ENCODE measurements at places on chromosomes 2 and 18.

- no peak for DNase-seq
Observed at GRCh38 chr2:26454561-26455001, 23.3 kb downstream of the OTOF start.

DNA sequence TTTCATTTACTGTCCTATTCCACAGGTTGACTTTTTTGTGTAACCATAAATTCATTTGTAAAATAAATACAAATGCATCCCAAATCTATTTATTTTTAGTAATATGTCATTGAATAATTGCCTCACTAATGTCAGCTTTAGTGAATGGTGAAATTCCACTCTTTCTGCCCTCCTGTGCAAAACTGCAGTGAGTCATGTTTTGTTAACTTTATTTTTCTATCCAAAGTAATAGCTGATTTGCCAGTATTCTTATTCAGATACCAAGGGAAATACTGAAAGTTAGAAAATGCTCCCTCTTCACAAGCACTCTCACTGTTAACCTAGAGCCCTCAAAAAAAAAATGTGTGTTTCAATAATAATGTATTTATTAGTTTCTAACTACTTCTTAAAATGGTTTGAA is 322.8 kb downstream of the RIT2 start:
- no peak for DNase-seq

DNA sequence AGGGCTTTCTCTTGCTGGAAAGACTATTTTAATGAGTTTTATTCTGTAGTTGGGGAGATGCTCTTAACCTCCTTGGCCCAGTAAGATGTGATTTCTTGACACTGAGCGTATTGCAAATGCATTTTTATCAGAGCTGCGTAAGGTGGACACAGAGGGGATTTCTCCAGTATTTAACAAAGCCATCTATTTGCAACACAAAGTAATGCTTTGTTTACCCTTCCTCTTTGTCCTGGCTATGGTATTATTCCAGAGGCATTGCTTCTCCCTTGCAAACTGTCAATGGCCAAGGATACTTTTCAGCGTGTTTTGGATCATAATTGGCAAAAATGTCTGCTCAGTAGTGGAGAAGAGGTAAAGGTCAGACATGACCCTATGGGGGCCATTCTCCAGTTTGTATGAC is 90.8 kb upstream of the PIK3C3 start:
- DNase-seq, result no peak

DNA sequence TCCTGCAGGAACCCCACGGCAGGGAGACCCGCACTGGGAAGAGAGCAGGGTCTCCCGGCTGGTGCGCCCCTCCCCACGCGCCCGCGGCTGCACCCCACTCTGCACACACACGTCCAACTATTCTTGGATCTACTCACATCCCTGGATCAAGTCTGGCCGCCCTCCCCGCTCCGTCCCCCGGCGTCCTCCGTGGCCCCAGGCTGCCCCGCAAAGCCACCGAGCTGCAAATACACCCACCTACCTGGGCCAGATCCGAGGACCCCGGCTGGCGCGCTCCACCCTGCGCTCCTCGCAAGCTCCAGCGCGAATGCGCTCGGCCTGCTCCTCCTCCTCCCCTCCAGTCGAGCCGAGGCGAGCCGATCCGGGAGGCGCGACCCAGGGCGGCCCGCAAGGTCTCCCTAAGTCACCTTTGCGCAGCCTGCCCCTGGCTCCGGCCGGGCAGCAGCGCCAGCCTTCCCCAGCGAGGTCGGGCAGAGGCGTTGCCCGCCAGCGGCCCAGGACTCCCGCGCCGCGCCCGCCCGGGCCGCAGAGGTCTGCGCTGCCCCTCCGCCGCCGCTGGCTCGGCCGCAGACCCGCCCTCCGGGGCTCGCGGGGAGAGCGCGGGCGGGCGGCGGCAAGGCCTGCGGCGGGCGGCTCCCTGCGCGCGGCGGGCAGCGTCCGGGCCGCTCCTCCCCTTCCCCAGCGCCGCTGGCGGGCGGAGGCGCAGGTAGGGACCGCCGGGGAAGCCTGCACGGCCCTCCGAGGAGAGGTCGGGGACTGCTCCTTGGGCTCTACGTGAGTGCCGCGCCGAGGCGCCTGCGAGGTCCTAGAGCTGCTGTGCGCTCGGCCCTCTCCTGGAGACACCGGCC is 126.0 kb downstream of the OSBPL1A start:
- no peak for DNase-seq

DNA sequence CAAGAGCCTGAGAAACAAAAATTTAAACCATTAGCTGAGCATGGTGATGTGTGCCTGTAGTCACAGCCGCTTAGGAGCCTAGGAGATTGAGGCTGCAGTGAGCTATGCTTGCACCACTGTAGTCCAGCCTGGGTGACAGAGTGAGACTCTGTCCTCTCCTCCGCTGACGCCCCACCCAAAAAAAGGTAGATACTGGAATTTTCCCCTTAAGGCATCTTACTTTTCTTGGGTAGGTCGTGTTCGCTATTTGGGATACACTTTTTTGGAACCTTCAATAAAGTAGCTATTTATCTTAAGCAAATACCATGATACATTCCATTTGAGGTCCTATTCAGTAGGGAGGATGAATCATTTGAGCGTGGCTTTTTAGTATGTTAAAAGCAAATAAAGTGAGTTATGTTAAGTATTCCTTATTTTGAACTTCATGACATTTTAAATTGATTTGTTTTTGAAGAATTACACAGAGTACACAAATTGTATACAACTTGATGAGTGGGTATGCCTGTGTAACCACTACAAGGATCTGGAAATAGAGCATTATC is 38.7 kb downstream of the RALBP1 start:
- no peak for DNase-seq

GRCh38 chr2:151973013-151973900 is 125.6 kb downstream of the CACNB4 start:
- no peak for DNase-seq

DNA sequence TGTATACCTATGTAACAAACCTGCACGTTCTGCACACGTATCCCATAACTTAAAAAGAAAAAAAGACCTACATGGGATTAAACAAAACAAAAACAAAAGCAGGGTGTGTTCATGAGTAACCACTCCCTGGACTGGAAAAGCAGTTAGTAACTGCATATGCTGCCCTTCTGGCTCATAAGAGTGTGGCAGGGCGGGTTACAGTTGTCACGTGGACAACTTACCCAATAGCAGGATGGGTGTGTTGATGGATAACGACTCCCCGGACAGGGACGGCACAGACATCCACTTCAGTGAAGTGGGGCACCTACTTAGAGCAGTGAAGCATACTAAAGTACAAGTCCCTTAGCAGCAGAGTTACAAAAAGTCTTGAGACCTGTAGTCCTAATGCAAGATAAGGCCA is 136.7 kb downstream of the CCBE1 start:
- DNase-seq, result no peak

DNA sequence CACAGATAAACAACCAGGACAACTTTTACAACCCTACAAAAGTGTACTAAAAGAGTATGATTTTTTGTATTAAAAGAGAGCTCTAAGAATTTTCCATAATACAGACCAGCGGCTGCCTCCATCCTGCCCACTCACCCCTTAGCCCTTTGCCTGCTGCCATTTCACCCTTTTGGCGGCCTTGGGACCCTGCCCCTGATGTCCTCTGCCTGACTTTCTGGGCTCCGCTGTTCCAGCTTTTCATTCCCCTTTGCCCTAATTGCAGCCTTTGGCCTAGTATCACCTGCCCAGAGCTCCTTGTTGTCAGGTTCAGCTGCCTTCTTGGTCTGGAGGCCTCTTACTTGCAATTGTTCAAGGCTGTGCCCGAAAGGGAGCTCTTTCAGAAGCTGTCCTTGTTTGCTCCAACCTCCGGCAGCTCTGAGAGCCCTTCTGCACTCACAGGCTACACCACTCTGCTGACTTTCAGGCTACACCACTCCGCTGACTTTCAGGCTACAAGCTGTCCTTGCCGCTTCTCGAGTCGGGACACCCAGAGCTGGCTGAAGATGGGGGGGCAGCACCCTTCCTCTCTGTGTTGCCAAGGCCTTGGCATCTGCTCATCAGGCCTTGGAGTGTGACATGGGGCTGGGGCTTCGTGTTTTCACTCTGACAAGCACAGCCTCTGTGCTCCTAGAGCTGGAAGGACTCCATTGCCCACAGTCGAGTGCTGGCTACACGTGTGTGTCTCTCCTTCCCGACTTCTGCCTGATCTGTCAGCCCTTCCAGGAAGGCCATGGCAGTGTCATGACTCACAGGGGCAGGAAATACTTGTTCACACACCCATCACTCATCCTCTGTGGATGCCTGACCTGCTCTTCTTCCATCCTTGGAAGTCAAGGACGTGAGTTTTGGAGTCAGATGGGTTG is 43.1 kb upstream of the HDAC4 start:
- no peak for DNase-seq

- DNase-seq, result no peak
Observed at GRCh38 chr2:17756668-17757067, 2.7 kb downstream of the GEN1 start.

GRCh38 chr2:109109342-109109741 is 19.7 kb upstream of the SH3RF3 start:
- no peak for DNase-seq

- DNase-seq, result no peak
Observed at GRCh38 chr2:199465390-199465789, 7.7 kb upstream of the SATB2 start.

DNA sequence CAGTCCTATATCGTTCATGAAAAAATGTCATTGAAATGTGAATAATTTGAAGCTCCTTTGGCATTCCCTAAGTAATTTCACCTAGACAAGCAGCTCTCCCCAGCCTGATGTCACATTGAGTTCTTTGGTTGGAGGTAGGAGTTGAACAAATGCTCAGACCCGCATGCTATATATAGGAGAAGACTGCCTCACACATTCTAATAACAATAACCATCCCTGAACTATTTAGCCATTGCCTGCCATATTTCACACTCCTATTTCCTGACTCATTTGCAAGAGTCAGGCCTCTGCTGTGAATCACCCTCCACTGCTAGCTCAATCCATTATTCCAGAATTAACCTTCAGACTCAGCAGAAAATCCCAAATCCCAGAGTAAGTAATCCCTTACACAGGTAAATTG is 256.6 kb upstream of the ACVR2A start:
- no peak for DNase-seq

DNA sequence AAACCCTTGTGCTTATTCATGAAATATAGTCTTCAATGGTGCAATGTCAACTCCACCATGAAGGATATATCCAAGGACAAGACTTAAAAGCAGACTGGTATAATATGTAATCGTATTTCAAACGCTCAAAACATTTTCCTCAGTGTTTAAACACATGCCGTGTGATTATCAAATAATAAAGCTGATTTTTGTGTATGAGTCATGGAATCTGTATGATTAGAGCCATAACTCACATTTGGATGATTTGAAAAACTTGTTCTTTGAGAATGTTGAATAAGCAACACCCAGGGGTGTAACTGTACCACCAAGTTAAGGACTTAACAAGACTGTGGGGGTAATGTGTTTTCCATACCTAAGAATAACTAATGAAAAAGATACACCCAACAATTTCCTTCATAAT is 215.3 kb downstream of the STK39 start:
- no peak for DNase-seq

Measured in activated T-helper 9 cell treated with anti-CD3 and anti-CD28 coated beads, Interleukin-2, amount 50 U/mL, for 16 hours (primary cell).